ENCODE measurements at places on chromosomes 13 and 19.

DNA sequence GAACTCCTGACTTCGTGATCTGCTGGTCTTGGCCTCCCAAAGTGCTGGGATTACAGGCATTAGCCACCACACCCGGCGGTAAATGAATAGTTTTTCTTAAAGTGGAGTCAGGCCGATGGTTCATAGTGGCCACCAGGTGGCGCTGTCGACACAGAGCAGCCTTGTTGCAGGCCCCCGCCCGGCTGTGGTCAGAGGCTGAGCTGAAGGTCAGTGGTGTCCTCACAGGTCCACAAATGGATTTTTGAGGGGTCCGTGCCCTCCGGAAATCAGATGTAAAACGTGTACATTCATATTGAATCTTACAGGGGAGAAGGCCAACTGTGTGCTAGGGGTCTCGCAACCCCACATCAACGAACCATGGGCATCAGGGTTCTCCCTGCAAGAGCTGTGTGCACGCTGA is 13.4 kb upstream of the WDR18 start:
- no peak for DNase-seq

- no peak for DNase-seq
Observed at GRCh38 chr13:34243403-34243802, 425.5 kb downstream of the RFC3 start.

GRCh38 chr13:59012731-59013130 is 1151.0 kb downstream of the DIAPH3 start:
- DNase-seq, result no peak

GRCh38 chr19:17340302-17340870 is 3.0 kb downstream of the GTPBP3 start:
- DNase-seq, result no peak

DNA sequence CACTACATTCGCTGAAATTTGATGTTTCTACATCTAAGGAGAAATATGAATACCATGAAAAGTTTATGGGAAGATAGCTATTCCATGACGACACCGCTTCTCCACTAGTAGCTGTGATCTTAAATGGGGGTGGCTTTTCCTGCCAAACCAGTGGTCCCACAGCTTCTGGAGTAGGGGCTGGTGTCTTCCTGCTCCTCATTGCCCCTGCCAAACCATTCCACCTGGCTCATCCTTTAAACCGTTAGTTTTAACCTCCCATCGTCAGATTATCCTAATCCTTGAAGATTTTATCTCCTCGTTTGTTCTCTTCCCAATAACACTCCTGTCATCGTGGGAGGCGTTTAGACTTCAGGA is 568 bp upstream of the ZNF230 start:
- no peak for DNase-seq

GRCh38 chr13:102569488-102569887 is 27.3 kb upstream of the TPP2 start:
- no peak for DNase-seq

GRCh38 chr13:51034906-51035305 is 76.2 kb downstream of the C13orf42 start:
- no peak for DNase-seq

DNA sequence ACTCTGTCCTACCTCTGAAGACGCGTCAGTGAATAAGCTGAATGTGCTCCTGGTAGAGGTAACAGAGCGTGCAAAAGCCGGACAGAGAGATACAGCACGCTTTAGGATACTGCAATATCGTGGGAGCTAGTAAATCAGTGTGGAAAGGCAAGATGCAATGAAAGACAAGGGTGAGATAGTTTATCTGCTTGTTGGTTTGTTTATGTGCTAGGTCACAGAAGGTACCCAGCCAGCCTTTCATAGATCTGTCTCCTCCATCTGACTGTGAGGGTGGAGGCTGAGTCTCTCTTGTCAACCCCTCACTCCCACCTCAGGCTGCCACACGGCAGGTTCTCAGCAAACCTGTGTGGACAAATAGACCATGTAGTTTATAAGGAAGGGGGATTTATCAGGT is 904 bp upstream of the GIPC1 start:
- no peak for DNase-seq

DNA sequence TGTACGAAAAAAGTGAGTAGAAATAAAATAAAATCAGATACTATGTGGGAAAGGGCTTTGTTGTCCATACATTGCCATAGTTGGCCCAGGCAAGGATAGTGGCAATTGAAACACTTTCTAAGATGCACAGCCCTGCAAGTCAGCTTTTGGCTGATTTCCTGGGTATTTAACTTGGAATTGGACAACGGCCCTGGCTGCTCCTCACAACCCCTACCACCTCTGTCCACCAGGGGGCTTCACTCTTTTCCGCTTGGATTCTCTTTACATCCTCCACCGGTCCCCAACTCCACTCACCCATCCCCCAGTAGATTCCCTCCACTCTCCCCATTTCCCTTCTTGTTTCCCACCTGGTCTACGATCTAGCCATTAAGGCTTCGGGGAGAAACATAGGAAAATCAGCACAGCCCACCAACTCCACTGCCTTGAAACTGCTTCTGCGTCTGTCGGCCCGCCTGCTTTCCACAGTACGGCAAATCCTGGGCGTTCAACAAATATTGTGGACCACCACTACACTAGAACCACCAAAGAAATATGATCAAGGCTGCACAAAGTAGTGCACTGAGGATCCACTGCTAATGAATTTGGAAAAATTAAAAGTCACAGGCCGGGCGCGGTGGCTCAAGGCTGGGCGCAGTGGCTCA is 48.6 kb upstream of the GTF3A start:
- DNase-seq, result peak; percentile 73

GRCh38 chr19:6740589-6741343 is 1.3 kb downstream of the TRIP10 start:
- peak; percentile 36 for DNase-seq

DNA sequence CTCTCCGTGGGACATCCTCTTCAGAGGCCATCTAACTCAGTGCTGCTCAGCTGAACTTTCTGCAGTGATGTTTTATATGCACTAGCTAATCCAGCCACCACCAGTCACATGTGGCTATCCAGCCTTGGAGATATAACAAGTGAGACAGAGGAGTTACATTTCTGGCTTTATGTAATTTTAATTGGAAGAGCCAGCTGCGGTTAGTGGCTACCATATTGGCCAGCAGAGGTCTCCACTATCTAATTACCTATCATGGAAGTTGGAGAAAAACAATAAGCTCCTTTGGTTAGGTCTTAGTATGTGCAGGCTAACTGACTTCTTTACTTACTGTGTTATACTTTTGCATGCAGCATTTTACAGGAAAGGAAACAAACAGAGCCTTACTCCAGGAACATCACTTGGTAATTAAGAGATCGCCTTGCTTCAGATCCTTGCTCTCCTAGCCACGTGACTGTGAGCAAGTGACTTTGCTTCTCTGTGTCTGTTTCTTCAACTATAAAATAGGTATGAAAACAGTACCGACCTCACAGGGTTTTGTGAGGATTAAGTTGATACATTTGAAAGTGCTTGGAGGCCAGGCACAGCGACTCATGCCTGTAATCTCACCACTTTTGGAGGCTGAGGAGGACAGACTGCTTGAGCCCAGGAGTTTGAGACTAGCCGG is 1.6 kb upstream of the KLK10 start:
- no peak for DNase-seq

GRCh38 chr13:43057653-43058317 is 34.4 kb downstream of the DNAJC15 start:
- no peak for DNase-seq

- DNase-seq, result no peak
Observed at GRCh38 chr19:20444202-20444885, 121.2 kb downstream of the ZNF737 start.

GRCh38 chr19:55392820-55393761 is 7.4 kb downstream of the RPL28 start:
- DNase-seq, result no peak

DNA sequence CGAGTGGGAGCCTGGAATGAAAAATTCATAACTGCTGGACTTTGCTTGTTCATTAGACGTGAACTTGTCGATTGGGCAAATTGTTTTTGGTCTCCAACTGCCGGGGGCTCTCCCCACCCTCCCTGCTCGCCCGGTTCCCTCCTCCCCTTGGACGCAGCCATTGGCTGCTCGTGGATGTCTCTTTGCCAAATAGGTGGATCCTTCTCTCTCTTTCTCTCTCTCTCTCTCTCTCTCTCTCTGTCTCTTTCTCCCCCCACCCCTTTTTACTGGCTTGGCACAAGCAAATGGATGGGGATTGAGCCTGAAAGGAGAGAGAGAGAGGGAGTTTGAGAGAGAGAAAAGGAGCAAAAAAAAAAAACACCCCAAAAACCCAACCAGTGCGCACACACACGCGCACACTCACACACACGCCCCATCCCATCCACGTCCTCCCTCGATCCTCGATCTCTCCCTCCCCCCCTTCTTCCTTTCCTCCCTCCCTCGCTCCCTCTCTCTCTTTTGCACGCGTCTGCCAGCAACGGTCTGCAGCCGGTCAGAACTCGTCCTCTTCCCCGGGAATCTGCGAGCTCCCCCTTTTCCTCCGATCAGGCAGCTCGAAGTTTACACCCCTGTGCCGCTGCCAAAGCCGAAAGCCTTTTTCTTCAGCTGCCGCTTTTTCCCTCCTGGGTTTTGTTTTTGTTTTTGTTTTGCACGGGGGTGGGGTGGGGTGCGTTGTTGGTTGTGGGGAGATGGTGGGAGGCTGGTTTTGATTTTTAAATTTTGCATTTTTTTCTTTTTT is 27.8 kb downstream of the NFIX start:
- DNase-seq, result peak; percentile 11

GRCh38 chr13:44649104-44649428 is 72.9 kb upstream of the TSC22D1 start:
- peak; percentile 64 for DNase-seq

DNA sequence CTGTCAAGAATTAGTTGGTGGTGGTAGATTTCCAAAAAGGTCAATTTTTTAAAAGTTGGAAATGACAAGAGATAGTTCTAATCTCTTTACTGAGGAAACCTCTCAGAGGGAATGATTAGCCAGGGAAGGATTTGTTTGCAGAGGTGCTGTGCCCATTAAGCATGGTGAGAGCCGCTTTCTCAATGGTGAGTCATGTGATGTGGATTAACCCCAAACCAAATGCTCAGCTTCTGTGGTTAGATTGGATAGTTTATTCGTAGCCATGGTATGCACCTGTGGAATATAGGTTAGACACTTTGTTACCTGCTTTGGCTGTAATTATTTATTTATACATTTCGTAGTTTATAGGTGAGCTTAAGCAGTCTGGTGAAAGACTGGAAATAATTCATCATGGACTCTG is 7.1 kb downstream of the HNRNPM start:
- DNase-seq, result peak; percentile 29

DNA sequence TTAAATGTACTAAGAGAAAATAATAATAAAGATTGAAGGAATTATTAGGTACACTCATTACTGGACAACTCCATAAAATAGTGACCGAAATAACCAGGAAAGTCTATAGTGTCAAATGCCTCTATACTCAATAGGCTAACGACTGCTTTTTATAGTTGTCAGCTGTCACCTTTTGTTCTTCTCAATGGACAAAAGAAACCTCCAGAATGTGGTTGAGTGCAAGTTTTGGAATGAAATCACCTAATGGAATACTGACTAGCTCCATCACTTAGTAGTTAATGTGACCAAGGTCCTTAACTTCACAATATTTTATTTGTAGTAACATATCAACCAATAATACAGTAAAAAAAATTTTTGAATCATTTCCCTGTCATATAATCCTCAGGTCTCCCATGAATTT is 18.1 kb downstream of the TSC22D1 start:
- no peak for DNase-seq

DNA sequence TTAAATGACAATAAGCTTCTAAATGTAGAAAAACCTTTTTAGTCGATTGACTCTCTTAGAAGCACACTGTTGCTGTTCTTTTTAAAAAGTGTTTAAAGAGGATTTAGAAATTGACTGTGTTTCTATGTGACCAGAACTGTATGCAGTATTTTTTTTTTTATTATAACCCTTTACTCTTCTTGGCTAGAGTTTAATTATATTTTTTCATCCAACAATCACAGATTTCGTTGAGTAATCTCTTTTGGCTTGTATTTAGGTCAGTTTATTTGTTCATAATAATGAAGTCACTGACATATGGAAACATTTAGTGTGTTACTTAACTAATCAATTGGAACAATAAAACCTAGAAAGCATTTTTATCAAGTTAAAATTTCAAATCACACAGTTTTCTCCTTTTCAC is 19.9 kb downstream of the CSNK1A1L start:
- no peak for DNase-seq

- no peak for DNase-seq
Observed at GRCh38 chr19:33392341-33393285, 19.1 kb downstream of the CEBPG start.

DNA sequence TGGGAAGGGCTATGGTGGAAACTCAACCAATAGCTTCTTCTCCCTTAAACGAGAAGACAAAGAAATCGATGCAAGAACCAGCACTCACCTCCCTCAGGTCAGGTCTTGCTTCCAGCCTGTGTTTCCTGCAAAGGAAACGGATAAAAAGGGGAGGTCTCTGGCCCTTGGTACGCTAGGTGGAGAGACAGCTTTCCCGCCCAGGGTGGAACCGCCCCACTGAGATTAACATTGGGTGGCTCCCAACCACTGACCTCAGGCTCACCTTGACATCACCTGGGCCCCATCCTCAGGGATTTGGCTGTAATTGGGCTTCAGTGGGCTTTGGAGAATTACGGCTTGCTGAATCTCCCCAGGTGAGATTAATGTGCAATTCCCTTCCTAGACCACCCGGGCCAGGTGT is at the start of gene NLRP7:
Gene NLRP7 (minus strand): TSS at position 150 of the 400 bp plus-strand sequence.
- DNase-seq, result no peak

- no peak for DNase-seq
Observed at GRCh38 chr13:40194224-40194806, 472.1 kb downstream of the FOXO1 start.

GRCh38 chr19:11338569-11339253 is 746 bp downstream of the RAB3D start:
- no peak for DNase-seq

Data from stimulated activated CD4-positive, alpha-beta T cell treated with anti-CD3 and anti-CD28 coated beads, Interleukin-15, amount 100 ng/mL, for 24 hours (primary cell).